ENCODE measurements at places on chromosomes 7 and 10.
A peak's percentile ranks its signal among the peaks of the same experiment; 100 is the strongest.

DNA sequence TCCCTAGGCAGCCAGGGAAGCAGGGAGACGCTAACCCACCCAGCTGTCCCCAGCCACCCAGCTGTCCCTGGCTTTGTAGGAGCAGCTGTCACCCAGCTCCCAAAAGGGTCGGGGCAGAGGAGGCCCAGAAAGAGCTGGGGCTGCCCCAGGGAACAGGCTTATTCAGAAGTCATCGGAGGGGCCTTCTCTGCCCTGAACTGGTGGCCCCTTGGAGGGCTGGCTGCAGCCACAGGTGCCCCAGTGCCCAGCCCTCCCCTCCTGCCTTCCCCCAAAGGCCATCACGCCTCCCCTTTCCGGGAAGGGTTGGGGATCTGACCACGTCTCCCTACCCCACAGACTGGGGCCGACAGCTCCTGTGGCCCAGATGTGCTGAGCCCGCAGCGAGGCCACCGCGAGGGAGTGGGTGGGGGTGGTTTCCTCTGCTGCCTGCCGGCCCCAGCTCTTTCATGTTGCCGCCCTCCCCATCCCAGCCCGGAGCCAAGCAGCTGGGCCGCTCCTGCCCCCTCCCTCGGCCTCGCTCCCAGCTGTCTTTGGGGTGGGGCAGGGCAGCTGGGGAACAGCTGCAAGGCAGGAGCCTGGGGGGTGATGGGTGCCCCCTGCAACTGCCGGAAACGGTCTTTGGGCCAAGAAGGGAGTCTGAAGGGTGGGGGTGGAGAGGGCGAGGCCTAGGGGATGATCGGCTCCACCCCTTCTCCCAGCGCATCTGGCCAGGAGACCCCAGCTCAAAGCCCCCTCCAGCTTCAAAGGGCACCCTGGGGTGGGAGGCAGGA lies 16.8 kb downstream of the TRIM8 start:
- DNase-seq, result peak; percentile 93

- no peak for DNase-seq
These were observed 48.7 kb downstream of the LSMEM1 start for GRCh38 chr7:112529521-112529920.

DNA sequence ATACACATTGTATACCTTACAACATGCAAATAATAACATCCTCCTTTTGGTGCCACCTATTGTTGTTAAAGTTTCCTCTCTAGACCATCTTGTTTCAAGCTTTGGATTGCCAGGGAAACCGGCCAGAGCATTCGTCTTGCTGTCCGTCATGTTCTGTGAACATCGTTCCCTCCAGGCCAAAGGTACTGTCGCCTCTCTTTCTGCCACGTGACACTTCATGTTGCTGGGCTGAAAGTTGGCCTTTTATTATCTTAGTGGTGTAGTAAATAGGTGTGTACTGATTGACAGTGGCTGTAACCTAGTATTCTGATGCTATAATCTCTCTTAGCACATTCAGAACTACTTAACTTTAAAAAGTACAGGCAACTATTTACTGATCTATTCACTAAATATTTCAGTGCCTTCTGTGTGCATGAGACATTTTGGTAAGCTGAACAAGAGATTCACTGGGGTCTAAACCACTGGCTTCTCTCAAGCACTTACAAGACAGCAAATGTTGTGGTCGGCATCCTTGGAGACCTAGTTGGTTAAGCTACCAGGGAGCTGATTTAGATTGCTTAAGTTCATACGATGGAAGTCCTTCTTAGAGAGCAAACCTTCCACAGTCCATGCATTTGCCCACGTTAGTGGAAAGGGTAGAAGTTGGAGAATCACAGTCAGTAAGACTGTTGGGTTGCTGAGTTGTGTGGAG lies 52.4 kb downstream of the SHH start:
- no peak for DNase-seq

- peak; percentile 41 for DNase-seq
These were observed 695 bp upstream of the VDAC2 start for GRCh38 chr10:75209921-75210281.

GRCh38 chr7:110502888-110503465 lies 588.0 kb upstream of the LRRN3 start:
- DNase-seq, result no peak

GRCh38 chr10:129483430-129484010 lies 16.5 kb downstream of the MGMT start:
- DNase-seq, result no peak

DNA sequence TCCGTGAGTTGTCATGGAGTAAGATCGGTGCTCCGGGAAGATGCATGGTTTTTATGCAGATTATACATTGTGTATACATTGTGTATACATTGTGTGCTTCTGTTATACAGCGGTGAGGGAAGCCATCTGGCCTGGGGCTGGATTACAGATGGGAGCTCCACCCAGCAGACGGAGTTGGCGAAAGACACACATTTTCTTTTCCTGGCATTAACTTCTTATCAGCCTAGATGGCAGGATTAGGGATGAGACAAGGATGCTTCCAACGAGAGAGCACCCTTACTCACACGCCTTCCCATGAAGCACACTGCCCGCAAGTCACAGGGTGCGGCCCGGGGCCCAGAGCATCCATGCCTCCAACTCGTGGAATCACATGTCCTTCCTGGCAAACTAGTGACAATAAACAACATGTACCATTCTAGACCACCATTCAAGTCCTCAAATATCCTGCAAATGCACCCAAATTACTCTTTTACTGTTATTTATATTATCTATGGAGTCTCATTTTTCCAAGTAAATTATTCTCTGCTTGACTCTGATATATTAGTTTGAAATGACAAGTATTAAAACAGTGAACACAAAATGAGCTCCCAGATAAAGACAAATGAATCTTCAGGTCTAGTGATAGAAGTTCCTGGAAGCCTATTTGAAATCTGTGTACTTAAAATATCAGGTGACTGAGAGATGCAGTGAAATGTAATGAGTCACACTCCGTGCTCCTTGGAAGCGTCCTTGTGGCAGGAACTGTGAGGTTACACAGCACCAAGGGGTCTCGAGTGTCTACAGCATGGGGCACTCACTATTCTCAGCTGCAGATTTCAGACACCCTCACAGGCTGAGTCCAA lies 29.8 kb upstream of the PPP2R2D start:
- DNase-seq, result no peak

- no peak for DNase-seq
These were observed 123.6 kb upstream of the TMEM72 start for GRCh38 chr10:44787480-44788075.

DNA sequence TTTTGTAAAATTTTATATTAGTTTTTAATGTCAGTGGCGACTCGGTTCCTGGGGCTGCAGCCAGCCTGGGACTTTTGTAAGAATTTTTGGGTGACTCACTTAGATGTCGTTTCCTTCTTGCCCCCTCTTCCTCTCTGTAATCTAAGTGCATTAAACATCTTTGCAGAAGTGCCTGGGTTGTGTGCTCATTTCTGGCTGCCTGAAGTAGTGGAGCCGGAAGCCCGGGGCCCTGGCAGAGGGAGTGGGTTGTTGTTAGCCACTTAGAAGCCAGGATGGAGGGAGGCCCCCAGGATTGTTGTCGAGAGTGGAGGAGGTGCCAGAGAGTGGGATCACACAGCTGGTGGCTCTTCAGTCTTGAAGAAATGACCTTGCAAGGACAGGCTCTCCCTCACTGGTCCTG lies 11.0 kb upstream of the TRIM8 start:
- DNase-seq, result no peak

DNA sequence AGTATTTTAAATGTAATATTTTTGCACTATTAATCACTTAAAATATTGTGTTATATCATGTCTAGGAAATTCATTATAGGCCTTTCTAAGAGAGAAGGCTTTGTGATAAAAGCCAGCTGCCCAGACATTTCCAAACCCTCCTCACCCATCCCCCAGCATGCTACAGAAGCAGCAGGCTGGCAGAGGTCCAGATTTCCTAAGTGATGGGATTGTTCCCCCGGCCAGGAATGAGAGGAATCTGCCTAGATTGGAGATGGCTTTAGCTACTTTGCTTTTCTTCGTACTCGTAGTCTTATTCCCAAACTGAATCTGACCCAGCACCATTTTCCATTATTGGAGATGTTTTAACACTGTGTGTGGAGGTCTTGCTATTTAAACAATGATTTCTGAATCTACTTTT lies 29.4 kb downstream of the CDK14 start:
- no peak for DNase-seq

GRCh38 chr7:2814946-2815874 lies 28.9 kb downstream of the GNA12 start:
- DNase-seq, result no peak
